Activated CD4-positive, CD25-positive, alpha-beta regulatory T cell (primary cell): ENCODE measurements at places on chromosomes 5 and 9.

GRCh38 chr5:84634256-84634655 is 249.6 kb upstream of the EDIL3 start:
- DNase-seq: no peak

DNA sequence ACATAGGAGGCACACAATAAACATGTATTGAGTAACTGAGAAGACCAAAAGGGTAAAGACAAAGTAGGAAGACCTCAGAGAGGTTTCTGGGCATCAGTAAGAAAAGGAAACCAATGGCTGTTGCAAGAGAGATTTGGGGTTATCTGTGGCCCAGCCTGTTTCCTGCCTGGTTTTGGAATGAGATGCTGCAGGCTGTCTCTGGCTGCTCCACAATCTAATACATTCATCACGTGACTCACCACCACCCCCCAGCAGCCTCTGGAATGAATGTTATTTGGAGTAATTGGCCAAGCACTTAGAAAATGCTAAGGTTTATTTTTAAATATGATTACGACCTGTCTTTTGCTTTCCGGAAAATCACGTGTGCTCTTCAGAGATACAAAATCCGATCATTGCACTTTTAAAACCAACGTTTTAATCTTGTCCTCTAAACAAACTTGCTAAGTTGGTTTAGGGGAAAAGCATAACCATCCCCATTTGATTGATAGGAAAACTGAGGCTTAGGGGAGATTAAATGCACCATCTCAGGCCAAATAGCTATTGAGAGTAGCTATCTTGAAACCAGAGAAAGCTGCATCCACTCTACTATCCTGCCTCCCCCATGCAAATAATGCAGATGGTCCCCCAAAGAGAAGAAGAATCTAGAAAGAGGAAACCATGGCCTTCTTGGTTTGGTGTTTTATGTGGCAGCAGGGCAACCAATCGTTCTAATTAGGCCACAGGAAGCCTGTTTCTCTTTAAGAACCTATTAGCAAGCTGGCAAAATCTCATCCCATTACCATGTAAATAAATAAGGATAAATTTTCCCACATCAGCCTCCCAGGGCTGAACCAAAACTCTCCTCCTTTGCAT is 151.8 kb upstream of the ADRA1B start:
- no peak for DNase-seq

DNA sequence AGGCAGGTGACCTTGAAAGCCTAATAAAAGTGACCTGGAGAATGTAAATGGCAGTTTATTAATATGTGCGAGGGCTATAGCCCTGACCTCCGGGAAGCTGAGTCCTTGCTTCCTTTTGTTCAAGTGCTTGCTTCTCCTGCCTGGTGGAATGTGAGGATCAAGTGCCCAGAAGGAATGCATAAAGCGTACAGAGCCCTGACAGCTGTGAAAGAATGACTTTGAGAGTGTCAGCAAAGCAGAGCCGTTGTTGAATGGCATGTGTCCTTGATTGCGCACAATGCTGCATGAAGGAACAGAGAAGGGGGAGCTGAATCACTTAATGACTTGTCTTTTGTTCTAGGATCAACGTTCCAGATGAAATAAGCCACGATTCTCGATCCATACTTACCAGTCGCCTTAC is 133.0 kb downstream of the SLF1 start:
- DNase-seq: no peak

- no peak for DNase-seq
These were observed 1.6 kb upstream of the TPM2 start for GRCh38 chr9:35691334-35691650.

DNA sequence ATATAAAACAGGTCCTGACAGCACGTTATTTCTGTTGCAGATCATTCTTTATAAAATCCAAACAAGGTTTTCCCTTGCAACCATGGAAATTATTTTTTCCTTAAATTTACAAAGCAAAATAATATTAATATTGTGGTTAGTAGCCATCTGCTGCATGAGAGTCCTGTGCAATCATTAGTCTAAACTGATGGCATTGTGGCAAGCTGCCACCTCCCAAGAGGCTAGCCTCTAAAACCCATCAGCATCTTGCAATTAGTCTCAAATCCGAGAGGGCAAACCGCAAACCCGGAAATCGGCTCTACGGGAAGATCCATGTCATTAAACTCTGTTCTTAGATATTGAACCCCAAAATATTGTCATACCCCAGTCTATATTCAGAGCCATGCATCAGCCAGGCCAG is 11.3 kb upstream of the CDH6 start:
- no peak for DNase-seq

GRCh38 chr9:10396615-10397014 is 216.2 kb downstream of the PTPRD start:
- DNase-seq: no peak

GRCh38 chr9:115046199-115046598 is 71.8 kb downstream of the TNC start:
- no peak for DNase-seq

DNA sequence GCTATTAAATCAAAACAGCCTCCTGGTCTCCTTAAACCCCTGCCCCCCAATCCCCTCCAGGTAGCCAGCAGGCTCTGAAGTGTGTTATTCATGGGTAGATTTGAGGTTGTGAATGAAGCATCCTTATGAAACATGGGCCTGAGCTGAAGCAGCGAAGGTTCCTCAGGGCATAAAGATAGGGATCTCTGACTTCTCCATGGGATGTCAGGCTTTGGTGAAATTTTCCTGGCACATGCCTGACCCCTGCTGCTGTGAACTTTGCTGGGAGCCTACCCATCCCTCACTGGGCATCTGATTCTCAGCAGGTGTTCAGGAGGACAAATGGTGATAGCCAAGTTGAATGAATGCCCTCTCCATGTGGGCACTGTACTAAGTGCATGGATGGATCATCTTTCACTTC is 250.3 kb downstream of the ASTN2 start:
- no peak for DNase-seq

- no peak for DNase-seq
These were observed 18.9 kb upstream of the PDCD6 start for GRCh38 chr5:252546-252945.
